GM19239 (cell line): ENCODE measurements at places on chromosomes 1 and 21.
A peak's percentile ranks its signal among the peaks of the same experiment; 100 is the strongest.

DNA sequence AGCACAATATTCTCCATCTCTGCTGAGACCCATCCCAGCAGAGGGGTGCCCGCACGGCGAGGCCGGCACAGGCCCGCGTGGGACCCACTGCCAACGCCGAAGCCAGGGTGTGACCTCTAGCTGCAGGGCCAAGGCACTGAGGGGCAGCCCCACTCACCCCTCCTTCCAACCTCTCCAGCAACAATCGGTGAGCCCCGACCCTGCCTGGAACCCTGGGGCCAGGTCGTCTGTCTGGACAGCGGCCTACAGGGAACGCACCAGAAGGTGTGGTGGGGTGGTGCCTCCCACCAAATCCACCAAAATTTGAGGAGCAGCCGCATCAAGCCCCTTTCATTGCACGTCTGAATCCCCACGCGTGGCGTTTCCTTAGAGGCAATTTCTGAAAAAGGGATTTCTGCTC lies 63.0 kb upstream of the ADARB1 start:
- DNase-seq: no peak

DNA sequence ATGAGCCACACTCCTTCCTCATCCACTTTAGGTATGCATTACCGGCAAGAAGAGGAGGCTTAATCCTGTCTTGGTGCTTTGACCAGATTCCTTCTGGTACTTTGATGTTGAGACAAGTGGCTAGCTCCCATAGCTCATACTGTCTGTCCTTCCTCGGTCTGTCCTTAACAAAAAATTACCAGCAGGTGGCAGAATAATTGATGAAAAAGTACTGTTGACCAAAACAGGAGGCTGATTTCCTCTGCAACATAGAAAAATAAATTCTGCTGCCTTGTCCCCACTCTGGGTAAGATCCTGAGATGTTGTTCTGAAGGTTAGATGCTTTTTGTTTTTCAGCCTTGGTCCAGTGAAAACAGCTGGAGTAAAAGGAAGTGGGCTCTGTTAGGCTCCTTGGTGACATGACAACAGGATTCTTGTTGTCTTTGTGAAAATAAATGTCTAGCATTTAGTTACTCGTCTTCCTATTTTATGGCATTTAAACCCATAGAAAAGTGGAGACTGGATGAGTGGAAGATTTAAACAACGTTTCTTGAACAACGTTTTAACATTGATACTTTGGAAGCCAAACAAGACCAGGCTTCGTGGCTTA lies 11.2 kb upstream of the HJV start:
- no peak for DNase-seq

DNA sequence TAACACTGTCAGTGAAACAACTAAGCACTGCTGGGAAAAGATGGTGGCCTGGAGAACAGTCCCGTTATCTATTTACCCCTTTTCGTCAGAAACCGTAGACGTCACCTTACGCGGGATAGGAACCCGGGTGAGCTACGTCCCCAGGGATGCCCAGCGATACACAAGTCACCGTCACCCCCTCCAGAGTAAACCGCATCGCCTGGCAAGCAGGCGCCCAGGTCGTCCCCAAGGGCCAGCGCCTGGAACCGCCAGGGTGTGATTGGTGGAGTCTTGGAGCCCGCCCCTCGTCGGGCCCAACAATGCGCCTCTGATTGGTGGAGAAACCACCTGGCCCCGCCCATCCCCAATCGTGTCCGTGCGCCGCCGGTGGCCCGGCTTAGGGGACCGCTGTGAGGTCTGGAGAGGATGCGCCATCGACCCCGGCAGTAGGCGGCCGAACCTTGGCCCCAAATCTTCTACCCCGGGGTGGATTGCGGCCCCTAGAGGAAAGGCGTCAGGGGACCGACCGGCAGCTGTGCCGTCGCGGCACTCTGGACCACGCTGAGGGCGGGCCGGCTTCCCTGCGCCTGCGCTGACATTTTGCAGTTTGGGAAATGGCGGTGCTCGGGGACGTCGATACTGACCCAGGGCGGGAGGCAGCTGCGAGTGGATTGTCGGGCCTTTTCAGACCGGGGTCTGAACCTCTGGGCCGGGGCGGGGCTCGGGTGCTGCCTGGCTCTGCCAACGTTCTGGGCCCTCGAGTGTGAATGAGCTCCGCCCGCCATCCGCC lies 34.4 kb downstream of the SLC2A1 start:
- DNase-seq: peak; percentile 81

DNA sequence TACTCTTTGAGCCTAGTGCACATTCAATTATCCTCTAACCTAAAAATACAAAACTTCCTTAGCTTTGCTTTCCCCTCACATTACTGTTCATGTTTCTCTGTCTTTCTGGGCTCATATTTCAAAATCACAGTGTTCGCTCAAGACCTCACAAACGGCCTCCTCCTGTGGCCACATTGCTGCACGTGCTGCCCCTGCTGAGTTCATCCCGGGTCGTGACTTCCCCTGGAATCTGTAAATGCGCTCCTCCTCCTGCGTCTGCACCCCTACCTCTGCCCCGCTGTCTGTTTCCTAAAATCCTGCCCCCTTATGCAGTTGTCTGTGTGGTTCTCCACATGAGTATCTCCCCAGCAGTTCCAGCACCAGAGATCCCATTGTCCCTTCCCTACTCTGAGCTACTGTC lies 45.5 kb upstream of the RAVER2 start:
- no peak for DNase-seq

GRCh38 chr1:90114521-90115141 lies 119.7 kb downstream of the ZNF326 start:
- peak; percentile 9 for DNase-seq

GRCh38 chr1:87104945-87105344 lies 190.5 kb downstream of the HS2ST1 start:
- no peak for DNase-seq

DNA sequence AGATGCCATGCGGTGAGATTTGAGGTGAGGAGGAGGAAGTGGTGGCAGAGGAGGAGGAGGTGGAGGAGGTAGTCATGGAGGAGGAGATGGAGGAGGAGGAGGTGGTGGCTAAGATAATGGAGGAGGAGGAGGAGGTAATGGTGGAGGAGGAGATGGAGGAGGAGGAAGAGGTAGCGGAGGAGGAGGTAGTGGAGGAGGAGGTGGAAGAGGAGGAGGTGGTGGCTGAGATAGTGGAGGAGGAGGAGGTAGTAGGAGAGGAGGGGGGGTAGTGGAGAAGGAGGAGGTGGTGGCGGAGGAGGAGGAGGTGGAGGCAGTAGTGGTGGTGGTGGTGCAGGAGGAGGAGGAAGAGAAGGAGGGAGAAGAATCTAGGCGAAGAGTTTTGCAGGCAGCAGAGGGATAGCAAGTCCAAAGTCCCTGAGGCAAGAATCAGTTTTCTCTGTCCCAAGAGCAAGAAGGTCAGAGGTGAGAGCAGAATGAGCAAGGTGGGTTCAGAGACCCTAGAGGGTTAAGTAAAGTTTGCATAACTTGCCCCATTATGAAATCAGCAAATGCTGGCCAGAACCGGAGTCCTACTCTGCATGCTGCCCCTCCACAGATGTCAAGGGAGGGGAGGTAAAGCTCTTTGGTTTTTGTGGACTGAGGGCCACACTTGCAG lies 38.9 kb upstream of the GNPAT start:
- DNase-seq: no peak

- DNase-seq: no peak
Measured at GRCh38 chr1:226865590-226865989, 4.8 kb upstream of the PSEN2 start.

GRCh38 chr1:35753626-35754260 lies 16.0 kb downstream of the CLSPN start:
- DNase-seq: no peak

DNA sequence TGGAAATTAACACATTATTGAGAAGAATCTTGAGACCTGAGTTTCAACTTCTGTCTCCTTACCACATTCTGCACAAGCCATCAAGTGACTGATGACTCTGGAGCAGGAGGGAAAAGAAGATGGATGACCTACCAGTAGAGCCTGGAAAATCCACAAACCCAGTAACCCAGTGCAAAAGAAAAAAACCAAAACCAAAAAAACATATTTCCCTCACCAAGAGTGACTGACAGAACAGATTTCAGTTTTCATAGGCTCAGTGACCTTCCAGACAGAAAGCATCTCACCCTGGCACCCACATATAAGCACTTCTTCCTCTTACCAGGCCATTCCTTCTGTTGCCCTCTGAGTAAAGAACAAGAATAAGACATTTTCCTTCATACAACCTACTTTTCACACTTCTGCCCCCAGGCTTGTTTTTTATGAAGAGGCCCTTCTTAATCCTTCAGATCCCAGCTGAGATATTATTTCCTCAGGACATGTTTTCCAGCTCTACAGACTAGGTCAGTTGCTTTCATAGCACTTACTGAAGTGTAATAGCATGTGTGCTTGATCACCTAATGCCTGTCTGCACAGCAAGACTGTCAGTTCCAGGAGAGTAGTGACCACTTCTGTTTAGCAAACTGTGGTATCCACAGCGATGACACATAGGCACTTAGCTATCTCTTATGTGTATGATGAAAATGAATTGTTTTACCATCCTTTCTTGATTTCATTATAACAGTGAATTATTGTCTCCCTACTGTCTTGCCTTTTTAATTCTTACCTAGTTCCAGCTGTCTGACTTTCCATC lies 4.0 kb downstream of the TSACC start:
- no peak for DNase-seq

DNA sequence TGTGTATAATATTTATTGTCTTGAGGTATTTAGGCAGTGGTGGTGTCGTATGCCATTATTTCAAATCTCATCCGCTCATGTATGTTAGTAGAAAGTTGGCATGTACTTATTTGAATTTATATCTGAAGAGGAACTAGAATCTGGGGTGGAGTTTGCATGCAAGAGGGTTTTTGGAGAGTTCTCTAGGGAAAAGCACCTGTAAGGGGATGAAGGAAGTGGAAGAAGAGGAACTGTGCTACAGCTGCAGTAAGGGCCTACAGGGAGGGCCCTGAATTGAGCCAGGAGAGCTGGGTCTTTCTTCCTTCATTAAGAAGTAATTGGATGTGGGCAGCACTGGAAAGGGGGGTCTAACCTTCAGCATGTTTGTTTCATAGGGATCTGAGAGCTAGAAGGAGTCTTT lies 197.2 kb downstream of the HMCN1 start:
- DNase-seq: no peak

GRCh38 chr1:203584035-203584434 lies 42.6 kb upstream of the ATP2B4 start:
- no peak for DNase-seq

GRCh38 chr1:209618756-209619420 lies 33.3 kb downstream of the LAMB3 start:
- DNase-seq: no peak

- no peak for DNase-seq
Measured at GRCh38 chr1:20593756-20594155, 4.9 kb downstream of the CDA start.

DNA sequence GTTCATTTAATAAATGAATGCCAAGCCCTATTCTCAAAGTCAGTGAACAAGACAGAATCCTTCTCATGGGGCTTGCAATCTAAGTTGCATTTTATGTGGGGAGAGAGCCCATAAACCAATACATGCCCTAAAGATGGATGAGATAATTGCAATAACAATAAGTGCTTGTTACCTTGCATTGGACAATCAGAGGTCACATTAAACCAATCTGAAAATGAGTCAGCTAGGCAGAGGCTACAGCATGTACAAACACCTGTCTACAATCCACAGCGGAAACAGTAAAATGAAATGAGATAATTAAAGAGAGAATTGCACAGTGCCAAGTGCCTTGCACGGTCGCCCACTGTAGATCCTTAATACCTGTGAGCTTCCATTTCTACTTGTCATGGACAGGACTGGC lies 7.4 kb upstream of the IGFN1 start:
- no peak for DNase-seq
